Osteoblast (primary cell): ENCODE measurements at places on chromosomes 7 and 10. TPM values are rescaled to one million over a fixed set of nuclear protein-coding genes. Genes with fewer than 3 reads are reported as not detected.

The XRCC2 gene
- 0.72 and 1.2 TPM in 2 replicates for total RNA-seq

GRCh38 chr7:22607180-22607579 is 107.2 kb upstream of the STEAP1B start:
- DNase-seq = no peak

- no peak for DNase-seq
These were observed 61.0 kb upstream of the INSYN2A start for GRCh38 chr10:127257395-127257794.

- DNase-seq = no peak
These were observed 48.9 kb downstream of the ZNF277 start for GRCh38 chr7:112255388-112255720.

- no peak for DNase-seq
These were observed 93.7 kb upstream of the CAV2 start for GRCh38 chr7:116405810-116406209.

DNA sequence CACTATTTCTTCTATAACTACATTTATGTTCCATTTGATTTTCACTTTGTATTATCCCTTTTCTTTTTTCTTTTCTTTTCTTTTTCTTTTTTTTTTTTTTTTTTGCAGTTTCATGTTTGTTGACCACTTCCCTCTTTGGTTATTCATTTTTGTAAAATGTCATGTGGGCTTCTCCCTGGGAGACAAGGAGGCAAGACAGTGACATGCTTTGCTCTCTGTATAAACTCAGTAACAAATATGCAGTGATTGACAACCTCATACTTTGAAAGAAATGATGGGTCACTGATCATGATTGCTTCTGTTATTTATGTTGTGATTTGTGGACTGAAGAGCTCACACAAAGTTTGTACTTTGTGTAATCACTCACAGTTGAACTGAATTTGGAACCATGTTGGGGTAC is 90.2 kb upstream of the ABI1 start:
- no peak for DNase-seq

The FRAT1 gene
- total RNA-seq = 3.3 and 3.8 TPM in 2 replicates

The FAM25C gene
- total RNA-seq = not detected in 2 replicates

DNA sequence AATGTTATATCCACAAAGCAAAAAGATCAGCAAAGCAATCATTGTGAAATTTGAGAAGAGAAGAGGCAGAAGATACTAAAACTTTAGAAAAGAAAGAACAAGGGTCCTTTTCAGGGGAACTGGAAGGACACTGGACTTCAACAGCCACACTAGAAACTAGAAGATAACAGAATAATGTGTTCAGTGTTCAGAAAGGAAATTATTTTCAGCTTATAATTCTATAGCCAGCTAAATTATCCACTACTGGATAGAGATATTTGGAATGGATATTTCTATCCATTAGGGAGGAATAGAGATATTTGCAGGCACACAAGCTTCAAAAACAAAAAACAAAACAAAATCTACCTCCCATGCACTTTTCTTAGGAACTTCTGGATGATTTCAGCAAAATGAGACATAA is 12.8 kb downstream of the ANXA11 start:
- no peak for DNase-seq

DNA sequence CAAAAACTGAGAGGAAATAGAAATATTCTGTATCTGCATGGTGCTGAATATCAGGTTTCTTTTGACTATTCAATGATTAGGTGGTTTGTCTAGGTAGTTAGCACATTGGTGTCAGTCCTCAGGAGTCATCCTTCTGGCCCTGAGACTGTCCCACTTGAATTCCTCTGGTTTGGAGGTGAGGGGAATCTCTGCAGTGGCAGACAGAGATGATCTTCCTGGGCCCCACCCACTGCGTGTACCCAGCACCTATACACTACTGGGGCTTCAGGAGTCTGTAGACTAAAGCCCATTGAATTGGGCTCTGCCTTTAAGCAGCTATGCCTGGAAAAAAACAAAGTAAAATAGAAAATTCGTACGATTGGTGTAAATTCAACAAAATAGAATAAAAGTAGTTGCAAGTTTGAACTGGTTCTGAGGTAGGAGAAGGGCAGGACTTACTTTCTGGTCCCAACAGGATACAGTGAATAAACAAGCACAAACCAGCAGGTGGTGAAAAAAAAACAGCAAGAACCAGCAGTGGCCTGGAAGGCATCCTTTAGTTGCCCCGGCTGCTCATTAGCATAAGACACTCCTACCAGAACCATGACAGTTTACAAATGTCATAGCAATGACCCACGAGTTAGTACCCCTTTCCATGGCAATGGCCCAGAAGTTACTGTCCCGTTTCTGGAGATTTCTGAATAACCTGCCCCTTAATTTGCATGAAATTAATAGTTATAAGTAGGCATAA is 1.7 kb downstream of the LIPM start:
- DNase-seq = no peak

The CCDC186 gene
- 17.0 and 18.0 TPM in 2 replicates for total RNA-seq

DNA sequence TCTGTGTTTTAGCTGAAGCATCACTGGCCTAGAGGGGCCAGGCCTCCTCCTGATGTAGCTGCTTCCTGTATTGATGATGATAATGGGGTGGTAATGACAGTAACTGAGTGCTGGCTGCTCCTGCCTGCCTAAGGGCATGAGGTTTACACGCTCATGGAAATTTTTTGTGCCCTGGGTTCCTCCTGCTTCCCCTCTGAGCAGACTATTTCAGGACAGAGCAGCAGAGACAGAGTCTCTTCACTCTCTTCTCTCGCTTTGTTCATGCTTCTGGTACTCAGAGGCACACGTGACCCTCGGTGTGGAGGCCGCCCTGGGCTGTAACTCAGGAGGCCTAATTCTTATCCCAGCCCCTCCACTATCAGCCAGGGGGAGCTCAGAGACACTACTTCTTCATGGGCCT is 27.9 kb downstream of the LRRC20 start:
- DNase-seq = no peak

GRCh38 chr10:84256510-84257342 is 11.9 kb downstream of the RGR start:
- no peak for DNase-seq

DNA sequence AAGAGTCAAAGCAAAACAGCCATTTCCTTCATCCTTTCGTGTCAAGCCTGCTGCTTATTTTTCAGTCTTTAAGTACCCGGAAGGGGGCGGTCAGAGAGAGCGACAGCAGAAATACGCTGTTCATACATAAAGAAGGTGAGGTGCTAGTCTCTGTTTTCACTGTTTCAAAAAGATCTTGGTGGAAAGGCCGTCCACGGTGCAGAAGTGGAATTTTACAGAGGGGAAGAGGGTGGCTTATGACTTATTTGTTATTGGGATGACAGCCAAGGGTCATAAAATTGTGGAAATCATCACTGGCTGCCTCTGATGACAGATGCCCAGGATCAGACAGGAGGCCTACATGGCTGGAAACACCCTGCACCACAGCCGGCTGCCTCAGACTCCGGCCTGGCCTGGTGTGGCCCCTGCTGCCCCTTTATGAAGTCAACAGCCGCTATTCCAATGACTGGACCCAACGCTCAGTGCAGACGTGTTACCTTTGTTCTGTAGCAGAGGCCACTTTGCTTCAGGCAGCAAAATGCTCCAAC is 57.0 kb downstream of the HIPK2 start:
- DNase-seq = peak; percentile 96

GRCh38 chr10:129790715-129791446 is 173.2 kb downstream of the EBF3 start:
- peak; percentile 90 for DNase-seq
